Smooth muscle cell of bladder (primary cell): ENCODE measurements at places on chromosomes 11 and 22. TPM values are rescaled to one million over a fixed set of nuclear protein-coding genes. Genes with fewer than 3 reads are reported as not detected.

SLC25A22 gene
- total RNA-seq, result 6.5 and 12.3 TPM in 2 replicates

SSTR3 gene
- under 0.01 and 0.09 TPM in 2 replicates for total RNA-seq

ANKK1 gene
- under 0.01 TPM in 1 of 2 replicates, not detected in the other for total RNA-seq

RIN1 gene
- total RNA-seq, result 9.7 and 16.2 TPM in 2 replicates

BIRC2 gene
- 35.1 and 36.6 TPM in 2 replicates for total RNA-seq

CALCB gene
- under 0.01 TPM in 1 of 2 replicates, not detected in the other for total RNA-seq
